ENCODE measurements at places on chromosomes 5 and 9.

DNA sequence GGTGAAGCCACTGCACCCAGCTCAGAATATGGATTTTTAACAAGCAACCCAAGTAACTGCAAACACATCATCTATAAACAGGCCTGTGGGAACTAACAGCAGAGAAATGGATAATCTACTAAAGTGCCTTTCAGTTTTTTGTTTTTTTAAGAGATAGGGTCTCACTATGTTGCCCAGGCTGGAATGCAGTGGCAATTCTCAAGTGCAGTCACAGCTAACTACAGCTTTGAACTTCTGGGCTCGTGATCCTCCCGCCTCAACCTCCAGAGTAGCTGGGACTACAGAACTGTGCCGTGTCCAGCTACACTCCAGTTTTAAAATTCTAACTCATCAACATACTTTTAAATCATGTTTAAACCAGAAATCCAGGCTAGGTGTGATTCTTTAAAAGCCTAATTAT lies 11.9 kb downstream of the TUT7 start:
- DNase-seq: no peak

DNA sequence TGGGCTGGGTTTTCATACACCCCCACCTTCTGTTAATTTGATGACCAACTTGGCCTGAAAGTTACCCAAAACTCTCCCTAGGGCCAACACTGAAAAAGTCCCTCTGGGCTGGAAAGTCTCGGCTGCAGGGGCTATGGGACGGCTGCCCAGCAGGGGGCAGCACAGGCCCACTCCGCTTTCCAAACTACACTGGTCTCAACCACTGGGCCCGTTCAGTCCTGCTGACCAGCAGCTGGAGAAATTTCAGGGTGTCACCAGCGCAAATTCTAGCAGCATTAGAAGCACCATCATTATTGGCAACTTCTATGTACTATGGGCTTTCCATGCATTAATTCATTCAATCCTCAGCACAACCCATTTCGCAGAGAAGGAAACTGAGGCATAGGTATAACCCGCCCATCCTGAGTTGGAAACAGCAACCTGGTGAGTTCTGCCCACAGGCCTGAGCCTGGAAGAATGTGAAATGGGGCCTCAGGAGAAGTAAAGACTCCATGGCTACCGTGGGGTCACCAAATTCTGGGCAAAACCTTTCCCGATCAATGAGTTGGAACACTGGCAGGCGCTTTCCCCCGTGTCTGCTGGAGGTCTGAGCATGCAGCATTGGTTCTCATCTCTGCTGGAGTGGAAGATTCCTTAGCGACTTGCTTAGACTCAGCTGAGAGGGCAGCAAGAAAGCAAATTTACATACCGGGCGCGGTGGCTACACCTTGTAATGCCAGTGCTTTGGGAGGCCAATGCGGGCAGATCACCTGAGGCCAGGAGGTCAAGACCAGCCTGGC lies 9.7 kb downstream of the ORM2 start:
- DNase-seq: peak; percentile 60

GRCh38 chr9:36566813-36567221 lies 5.9 kb upstream of the MELK start:
- DNase-seq: peak; percentile 52

DNA sequence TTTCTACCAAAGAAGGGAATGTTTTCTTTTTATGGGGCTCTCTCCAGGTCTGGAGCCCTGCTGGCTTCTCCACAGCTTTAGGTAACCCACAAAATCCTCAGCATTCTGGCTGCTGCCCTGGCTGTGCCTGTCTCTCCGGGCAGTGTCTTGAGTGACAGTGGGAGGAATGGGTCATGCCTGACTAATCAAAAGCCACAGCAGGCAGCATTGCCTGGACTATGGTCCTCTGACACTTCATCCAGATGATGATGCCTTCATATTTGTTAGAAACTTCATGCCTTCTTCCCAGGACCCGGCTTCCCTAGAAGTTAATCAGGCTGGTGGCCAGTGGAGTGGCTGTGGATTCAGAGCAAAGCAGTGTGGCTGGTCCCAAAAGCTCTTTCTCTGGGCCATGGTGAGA lies 32.2 kb upstream of the TGFBI start:
- peak; percentile 62 for DNase-seq

DNA sequence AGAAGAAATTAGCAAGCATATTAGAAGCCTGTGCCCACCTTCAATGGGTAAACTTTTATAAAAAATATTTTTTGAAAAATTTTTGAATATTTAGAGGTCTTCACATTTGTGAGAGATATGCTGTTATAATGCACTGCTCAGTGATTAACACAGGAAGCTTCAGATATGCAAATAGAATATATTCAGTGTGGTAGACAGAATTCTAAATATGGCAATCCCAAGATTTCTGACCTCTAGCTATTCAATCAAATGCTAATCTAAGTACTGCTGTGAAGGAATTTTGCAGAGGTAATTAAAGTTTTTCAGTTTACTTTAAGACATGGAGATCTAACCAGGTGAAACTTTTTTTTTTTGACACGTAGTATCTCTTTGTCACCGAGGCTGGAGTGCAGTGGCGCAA lies 103.5 kb downstream of the ADAMTS19 start:
- no peak for DNase-seq

DNA sequence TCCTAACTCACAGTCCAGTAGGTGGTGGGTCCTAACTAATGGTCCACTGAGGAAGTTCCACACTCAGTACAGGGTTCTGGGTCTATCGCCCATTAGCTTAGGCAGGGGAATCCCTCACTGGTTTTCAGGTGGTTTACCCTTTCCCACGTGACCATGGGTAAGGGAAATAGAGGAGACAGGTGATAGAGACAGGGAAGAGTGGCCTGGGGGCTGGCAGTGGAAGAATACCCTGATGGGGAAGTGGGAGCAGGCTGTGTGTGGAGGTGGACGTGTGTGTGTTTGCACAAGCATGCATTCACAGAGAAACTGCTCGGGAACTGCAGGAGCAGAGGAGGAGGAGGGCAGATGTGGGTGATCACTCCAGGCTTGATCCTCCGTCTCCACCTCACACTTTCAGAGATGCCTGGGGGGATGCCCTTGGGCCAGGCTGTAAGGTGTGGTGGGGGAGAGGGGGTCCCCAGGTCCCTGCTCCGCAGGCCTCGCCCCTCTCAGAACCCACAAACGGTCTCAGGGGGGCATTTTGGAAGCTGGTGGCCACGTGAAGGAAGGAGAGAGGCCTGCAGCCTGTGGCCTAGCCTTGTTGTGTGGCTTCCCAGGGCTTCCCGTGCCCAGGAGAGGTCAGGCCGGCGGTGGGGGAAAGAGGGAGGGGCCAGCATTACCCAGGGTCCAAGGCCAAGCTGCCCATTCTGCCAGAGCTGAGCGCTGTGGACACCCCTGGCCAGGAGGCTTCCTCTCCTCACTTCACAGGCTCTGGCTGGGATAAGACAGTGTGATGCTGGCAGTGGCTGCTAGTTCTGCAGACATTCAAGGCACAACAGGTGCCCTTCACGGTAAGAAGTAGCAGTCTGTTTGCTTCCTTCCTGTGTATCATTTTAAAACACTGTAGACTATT lies 80.0 kb downstream of the OTULIN start:
- DNase-seq: no peak

GRCh38 chr5:113450929-113451328 lies 16.1 kb upstream of the TSSK1B start:
- no peak for DNase-seq

DNA sequence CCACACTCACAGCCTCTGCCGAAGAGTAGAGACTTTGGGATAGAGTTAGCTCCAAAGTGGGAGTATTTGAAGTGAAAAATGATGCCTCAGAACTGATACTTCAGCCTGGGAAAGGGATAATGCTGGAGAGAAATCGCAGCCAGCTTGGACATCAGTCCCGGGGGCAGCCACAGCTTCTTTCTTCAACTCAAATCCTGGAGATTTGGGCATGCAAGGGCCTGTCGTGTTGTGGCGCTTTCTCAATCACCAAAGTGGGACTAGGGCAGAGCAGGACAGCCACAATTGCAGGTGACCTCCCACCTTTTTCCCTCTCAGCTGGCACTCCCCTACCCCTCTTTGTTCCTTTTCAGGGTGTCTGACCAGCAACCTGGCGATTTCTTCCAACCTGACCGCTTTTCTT lies 70.4 kb downstream of the UBAP1 start:
- DNase-seq: no peak
